ENCODE measurements at places on chromosomes 3 and 15.

GRCh38 chr3:183301937-183302580 is 49.0 kb downstream of the B3GNT5 start:
- DNase-seq, result no peak

- DNase-seq, result no peak
Measured at GRCh38 chr3:116093374-116093773, 351.9 kb downstream of the LSAMP start.

DNA sequence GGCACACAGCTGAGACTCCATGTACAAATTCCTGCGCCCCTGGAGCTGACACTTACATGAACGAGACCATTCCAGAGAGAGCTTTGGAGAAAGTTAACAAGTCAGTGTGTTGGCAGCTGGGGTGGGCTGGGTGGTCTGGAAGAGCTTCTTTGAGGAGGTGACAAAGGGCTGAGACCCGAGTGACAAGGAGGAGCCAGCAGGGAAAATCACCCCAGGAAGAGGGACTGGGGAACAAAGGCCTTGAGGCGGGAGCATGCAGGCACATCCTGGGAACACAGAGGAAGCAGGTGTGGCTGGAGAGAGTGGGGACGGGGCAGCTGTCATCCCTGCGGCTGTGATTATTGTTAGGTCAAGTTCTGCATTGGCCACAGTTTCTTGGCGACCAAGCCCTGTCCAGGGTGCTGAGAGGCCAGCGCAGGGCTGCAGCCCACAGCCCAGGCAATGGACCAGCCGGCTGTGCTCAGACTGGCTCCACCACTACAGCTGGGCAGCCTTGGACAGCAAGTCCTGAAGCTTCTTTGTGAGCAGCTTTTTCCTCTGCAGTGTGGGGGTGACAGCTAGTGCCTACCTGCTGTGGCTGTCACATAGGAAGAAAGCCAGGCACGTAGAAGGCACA is 34.2 kb upstream of the PRR23E start:
- peak; percentile 72 for DNase-seq

DNA sequence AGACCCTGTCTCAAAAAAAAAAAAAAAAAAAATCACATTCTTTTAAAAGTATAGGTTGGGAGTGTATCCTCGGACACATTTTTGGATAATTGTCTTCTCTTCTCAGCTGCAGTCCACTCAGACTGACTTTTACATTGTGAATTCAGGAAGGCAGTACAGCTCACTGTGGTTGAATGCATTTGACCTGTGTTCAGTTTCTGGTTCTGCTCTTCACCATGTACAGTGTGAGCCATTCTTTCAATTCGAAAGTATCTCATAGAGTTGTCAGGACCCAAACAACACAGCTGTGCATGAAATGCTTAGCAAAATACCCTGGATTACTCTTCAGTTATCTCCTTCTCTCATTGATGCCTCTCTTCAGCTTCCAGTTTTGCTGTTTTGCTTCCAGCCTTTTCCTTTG is 5.0 kb downstream of the CMTM8 start:
- no peak for DNase-seq

DNA sequence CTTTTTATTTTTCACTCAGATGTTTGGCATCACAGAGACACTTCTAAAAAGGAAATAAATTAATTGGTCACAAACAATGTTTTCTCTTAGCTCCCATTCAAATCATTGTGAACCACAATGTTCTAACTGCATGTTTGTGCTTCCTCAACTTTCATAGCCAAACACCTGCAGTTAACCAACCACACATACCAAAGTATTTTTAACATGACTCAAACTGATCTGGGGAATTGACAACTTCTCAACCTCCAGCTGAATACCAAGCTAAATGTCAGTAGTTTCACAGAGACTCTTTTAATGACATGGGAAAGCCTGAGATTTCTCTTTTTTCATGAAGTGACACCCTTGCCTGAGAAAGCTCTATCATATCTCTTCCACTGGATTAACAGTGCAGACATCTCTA is 217.9 kb upstream of the MME start:
- DNase-seq, result no peak

DNA sequence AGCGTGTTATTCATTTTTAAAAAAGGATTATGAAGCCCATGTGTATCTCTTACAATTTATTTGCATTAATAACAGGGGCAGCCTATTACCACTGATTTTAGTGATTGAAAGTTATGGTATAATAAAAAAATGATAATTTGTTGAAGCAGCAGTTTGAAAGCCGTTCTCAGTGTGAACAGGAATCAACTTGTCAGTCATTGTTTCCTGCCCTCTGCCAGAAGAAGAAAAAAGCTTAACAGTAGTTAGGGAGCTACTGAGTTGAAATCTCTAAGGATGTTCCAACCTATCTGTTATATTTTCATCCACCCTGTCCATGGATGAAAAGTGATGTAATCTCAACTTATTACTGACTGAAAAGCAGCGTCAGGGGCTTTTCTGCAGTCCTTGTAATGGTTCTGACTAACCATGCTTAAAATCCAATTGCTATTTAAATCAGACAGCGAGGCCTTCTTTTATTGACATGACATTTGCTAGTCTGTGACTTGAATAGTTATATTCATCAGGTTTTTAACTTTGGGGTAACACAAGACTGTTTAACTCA is 486.7 kb downstream of the ROBO2 start:
- peak; percentile 62 for DNase-seq

DNA sequence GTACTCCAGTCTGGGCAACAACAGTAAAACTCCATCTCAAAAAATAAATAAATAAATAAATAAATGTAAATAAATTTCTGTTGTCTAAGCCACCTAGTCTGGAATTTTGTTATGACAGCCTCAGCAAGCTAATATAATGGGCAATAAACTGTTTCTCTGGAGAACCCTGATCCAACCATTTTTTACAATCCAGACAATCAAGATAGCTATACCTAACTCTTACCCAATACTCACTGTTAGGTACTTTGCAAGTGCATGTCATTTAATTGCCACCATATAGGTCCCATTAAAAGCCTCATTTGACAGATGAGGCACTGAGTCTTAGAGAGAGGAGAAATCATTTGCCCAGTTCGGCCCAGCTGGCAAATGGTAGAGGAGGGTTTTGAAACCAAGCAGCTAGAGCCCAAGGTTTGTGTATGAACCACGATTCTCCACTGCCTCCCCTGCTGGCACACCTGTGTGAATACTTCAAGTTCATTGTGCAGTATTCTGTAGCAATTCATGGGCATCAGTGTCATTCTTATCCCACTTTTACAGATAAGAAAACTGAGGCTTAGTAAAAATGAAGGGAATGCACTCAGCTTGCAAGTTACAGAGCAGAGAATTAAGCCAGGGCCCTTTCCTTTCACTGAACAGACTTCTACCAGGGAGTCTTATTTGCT is 107.0 kb upstream of the UBE2E1 start:
- no peak for DNase-seq

GRCh38 chr3:14601692-14602005 is 49.9 kb upstream of the CCDC174 start:
- DNase-seq, result no peak

GRCh38 chr3:130669740-130670139 is 76.9 kb downstream of the PIK3R4 start:
- DNase-seq, result peak; percentile 46

Data from NCI-H1105 treated with DMSO at 0.1 percent for 48 hours (cell line).